ENCODE measurements at places on chromosomes 13 and 19.

GRCh38 chr13:87677496-87678371 lies 6.6 kb downstream of the SLITRK5 start:
- no peak for DNase-seq

DNA sequence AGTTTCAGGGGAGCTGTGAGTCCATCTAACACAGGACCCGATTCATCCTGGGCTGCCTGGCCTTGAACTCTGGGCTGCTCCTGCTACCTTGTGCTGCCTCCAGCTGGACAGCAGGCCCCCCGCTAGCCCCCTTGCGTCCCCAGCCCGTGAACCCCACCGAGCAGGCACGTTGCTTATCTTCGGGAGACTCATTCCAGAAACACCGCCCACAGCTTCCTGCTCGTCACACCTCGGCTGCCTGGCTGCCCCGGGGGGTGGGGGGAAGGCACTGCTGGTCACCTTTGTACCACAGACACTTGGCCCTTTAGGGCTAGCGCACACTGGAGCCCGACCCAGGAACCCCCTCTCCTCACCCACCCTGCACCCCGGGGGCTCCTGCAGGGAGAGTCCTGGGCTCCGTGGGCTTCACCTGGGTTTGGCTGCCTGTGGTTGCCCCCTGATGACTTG lies 48.1 kb downstream of the CRTC1 start:
- no peak for DNase-seq

DNA sequence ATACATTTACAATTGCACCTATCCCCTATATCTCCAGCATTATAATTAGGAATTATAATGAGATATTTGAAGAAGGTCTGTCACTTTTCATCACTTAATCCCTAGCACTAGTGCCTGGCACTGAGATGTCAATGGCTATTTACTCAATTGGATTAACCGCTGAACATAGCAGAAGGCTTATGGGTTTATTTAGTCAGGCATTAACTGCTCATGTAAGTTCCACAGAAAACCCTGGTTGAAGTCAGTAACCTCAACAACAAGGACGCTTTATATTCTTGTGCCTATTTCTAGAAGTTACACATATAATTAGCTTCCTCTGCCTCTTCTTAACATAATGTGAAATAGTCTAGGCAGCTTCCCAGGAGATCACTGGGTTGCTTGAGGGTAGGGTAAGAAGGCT lies 107.5 kb upstream of the POSTN start:
- DNase-seq: no peak

GRCh38 chr19:38710928-38711725 lies 33.1 kb downstream of the CAPN12 start:
- DNase-seq: no peak

DNA sequence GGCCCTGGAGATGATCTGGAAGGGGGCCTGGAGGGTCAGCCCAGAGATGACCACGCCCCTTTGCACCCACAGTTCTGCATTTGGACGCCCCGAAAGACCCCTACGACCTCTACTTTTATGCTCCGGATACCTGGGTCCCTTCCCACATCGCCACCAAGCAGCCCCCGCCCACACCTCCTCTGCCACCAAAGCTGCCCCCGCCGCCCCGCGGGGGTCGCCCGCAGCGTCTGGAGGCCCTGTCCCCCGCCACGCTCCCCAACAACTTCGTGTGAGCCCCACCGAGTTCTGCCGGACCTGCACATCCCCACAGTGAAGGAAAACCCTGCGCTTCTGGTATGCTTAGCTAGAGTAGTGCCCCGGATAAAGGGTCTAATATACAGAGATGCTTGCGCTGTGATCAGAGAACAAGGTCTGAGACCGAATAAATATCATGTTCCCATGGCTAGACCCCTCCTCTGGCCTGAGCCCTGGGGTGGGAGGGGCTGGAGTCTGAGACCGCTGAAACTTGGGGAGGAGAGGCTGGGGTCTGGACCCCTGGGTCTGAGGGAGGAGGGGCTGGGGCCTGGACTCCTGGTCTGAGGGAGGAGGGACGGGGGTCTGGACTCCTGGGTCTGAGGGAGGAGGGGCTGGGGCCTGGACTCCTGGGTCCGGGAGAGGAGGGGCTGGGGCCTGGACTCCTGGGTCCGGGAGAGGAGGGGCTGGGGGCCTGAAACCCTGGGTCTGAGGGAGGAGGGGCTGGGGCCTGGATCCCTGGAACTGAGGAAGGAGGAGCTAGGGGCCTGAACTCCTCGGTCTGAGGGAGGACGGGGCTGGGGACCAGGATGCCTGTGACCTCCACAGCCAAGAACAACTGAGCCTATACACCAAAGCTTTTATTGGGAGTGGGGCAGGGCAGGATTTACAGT lies 3.6 kb downstream of the GFY start:
- DNase-seq: no peak

DNA sequence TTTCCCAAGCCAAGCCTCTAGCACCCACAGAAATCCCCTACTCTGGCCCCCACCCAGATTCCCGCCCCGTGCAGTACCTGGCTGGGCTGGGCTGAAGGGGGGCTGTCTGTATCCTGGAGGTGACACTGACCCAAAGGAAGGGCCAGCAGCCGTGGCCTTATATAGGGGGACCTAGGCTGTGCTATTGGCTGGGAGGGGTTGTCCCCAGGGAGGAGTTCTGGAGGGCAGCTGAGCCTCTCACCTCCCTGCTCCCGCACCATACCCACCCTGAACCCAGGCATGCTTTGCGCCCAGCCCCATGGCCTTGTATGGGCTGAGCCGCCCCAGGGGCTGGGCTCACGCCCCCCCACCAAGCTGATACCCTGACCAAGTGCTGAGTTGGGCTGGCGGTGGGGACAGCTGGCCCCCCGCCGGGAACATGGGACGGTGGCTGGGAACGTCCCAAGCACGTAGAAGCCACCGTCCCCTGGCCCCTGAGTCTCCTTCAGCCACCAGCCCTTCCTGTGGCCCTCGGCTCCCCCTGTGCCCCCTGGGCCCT lies at the start of gene CKM:
TSS of gene CKM (minus strand) at position 132 of the 538 bp plus-strand sequence. CDS start 3,162 bp downstream, outside the sequence.
- no peak for DNase-seq

GRCh38 chr13:75467040-75467728 lies 14.8 kb downstream of the TBC1D4 start:
- DNase-seq: no peak

GRCh38 chr13:96093296-96094006 lies 3.5 kb downstream of the HS6ST3 start:
- no peak for DNase-seq

- DNase-seq: no peak
Observed at GRCh38 chr13:112580211-112580610, 7.7 kb downstream of the TUBGCP3 start.

DNA sequence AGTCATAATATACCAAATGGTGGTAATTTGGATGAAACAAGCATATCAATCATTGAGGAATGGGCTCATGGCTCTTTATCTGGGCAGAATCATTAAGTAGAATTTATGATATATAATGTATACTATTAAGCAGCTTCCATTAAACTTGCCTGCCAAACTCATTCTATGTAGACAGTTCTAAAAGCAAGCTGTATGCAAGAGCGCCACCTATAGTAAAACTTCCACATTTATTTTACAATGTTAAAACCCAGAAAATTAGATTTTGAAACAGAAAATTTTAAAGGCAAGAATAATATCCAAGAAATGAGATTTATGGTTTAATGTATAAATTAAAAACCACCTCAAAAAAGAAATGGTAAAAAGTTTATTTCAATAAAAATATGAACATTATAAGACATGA lies 161.5 kb downstream of the MZT1 start:
- peak; percentile 3 for DNase-seq

Measured in fibroblast of the aortic adventitia (primary cell).